ENCODE measurements at places on chromosomes 13 and 19. TPM values are rescaled to one million over a fixed set of nuclear protein-coding genes. Genes with fewer than 3 reads are reported as not detected.

SELENOV gene
- 0.09 TPM for total RNA-seq

- H3K36me3 ChIP-seq: no peaks in the 10 kb centered on the region
- H3K4me3 ChIP-seq: no peak within 1 kb of the TSS
- DNase-seq: no peak
- no peak within 1 kb of the TSS for H3K27ac ChIP-seq
- H3K27me3 ChIP-seq: 0 out of 3 replicates have a peak, but pooled peaks cover 3% of the 10 kb centered on the region
Measured at GRCh38 chr19:15464394-15465385, at the start of gene RASAL3. TSS of gene RASAL3 (minus strand) at chr19:15464544. CDS start at chr19:15464358, 186 bp downstream.

GRCh38 chr19:51889934-51890333 lies 2.2 kb upstream of the ZNF577 start:
- H3K4me1 ChIP-seq: no peaks in the 10 kb centered on the region
- no peak for DNase-seq
- no peak overlapping the region for H3K4me3 ChIP-seq
- no peaks in the 10 kb centered on the region for H3K27me3 ChIP-seq

SBK2 gene
- total RNA-seq: not detected

TTC9B gene
- not detected for total RNA-seq

ZNF565 gene
- total RNA-seq: 1.8 TPM

DNA sequence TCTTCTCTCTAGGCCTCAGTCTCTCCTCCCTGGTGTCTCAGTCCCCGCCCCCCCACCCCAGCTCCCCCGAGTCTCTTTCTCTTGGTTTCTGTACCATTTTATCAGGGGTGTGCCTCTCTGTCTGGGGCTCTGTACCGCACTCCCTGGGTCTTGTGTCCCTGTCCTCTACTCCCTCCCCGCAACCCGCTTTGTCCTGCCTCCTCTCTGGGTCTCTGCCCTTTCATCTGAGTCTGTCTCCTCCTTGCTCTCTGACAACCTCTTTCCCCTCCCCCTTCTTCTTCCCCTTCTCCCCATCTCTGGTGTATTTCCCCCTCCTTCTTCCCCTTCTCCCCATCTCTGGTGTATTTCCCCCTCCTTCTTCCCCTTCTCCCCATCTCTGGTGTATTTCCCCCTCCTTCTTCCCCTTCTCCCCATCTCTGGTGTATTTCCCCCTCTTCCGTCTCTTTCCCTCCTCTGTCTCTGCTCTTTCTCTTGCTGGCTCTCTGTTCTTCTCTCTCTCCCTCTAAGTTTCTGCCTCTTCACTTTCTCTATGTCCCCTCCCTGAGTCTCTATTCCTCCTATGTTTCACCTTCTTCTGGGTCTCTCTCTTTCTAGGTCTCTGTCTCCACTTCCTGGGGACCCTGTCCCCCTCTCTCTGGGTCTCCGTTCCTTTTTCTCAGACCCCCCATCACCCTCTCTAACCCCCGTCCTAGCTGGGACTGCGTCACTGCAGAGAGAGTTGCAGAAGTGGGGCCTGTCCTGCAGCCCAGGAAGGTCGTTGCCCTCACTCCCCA lies 2.2 kb upstream of the KCNC3 start:
- H3K27me3 ChIP-seq: no peaks in the 10 kb centered on the region
- no peaks in the 10 kb centered on the region for H3K36me3 ChIP-seq
- peak overlapping the region; percentile 6 for H3K27ac ChIP-seq
- DNase-seq: peak; percentile 56
- peaks cover 77% of the 10 kb centered on the region for H3K4me1 ChIP-seq

GRCh38 chr13:91308299-91308698 lies 39.2 kb upstream of the MIR17HG start:
- DNase-seq: no peak
- no peaks in the 10 kb centered on the region for H3K4me1 ChIP-seq
- H3K27me3 ChIP-seq: no peaks in the 10 kb centered on the region
- no peak overlapping the region for H3K27ac ChIP-seq
- no peak overlapping the region for H3K4me3 ChIP-seq

POLD1 gene
- total RNA-seq: 296 TPM

CRLF1 gene
- total RNA-seq: 3.3 TPM

DNA sequence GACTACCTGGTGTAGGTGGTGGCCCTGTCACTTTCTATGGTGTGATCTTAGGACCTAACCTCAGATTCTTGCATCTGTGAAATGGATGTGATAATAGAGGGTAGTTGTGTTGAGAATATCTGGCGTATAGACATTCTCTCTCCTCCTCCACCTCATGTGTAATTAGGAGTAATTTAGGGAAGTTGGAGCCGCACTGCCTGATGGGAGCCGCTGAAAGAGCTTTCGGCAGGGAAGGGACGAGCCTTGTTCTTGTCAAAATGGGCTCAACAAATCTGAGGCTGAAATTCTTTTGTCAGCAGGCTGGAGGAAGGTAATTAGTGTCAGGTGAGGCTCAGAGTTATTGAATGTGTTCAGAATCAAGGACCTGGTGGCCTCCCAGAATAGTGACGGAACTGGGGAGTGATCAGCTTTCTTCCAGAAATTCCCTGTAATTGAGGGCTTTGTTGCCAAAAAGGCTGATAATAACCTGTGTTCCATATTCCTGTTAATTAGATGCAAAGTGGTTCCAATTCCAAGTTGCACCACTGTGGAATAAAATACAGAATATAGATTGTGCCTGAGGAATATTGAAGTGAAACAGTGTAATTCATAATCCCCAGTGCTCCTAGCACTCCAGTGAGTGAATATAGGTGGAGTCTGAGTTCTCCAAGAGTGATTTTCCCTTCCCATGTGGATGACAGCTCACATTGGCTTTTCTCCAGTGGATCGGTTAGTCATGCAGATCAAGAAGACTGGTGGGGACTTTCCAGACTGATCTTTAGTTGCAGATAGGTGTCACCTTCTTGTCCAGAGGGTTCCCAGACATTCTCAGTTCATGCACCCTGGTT lies 47.5 kb downstream of the SPATA13 start:
- no peak overlapping the region for H3K27ac ChIP-seq
- DNase-seq: no peak
- H3K4me1 ChIP-seq: no peaks in the 10 kb centered on the region

- H3K27ac ChIP-seq: no peak overlapping the region
- H3K4me3 ChIP-seq: no peak overlapping the region
- no peak for DNase-seq
- H3K27me3 ChIP-seq: 0 out of 3 replicates have a peak, but pooled peaks cover 4% of the 10 kb centered on the region
- H3K4me1 ChIP-seq: no peaks in the 10 kb centered on the region
Measured at GRCh38 chr13:31008400-31009115, 76.1 kb downstream of the TEX26 start.

- H3K4me3 ChIP-seq: no peak overlapping the region
- no peaks in the 10 kb centered on the region for H3K36me3 ChIP-seq
- no peak overlapping the region for H3K27ac ChIP-seq
- no peaks in the 10 kb centered on the region for H3K27me3 ChIP-seq
Measured at GRCh38 chr13:53137779-53138178, 109.2 kb downstream of the OLFM4 start.

- H3K27ac ChIP-seq: no peak overlapping the region
- no peak for DNase-seq
- no peaks in the 10 kb centered on the region for H3K27me3 ChIP-seq
- H3K4me3 ChIP-seq: no peak overlapping the region
- H3K36me3 ChIP-seq: no peaks in the 10 kb centered on the region
Measured at GRCh38 chr13:45674908-45675307, 27.2 kb upstream of the CBY2 start.

ZNF441 gene
- total RNA-seq: 5.7 TPM

GRCh38 chr13:80751854-80752253 lies 410.9 kb upstream of the SPRY2 start:
- no peak overlapping the region for H3K4me3 ChIP-seq
- no peaks in the 10 kb centered on the region for H3K27me3 ChIP-seq
- DNase-seq: no peak
- H3K36me3 ChIP-seq: no peaks in the 10 kb centered on the region

RASAL3 gene
- 0.87 TPM for total RNA-seq

DNA sequence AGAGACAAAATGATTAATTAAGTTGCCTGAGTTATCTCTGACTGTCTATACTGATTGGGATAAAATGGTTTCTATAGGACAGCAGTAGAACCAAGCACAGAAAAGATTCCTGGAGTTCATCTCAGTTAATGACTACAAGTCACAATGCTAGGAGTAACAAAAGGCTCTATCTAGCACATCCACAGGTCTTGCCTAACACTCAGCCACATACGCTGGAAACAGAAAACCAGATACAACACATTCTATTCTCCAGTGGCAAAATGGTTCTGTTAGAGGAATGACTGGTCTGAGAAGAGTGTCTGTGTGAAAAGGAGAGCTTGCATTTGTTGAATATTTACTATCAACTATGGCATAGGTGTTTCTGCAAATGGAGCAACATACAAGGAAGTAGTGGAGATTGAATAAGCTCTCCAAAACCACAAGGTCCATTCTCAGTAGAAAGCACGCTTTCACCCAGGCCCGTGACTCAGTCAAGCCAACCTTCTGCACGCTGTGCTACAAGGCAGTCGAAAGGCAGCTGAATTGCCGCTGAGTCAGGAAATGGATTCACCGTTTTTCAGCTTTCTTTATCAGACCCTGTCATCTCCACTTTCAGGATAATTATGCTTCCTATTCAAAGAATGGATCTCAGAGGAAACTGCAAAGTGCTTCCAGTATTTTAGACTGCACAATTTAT lies 761.5 kb downstream of the EFNB2 start:
- no peak overlapping the region for H3K4me3 ChIP-seq
- H3K27me3 ChIP-seq: no peaks in the 10 kb centered on the region
- H3K27ac ChIP-seq: no peak overlapping the region
- no peaks in the 10 kb centered on the region for H3K4me1 ChIP-seq

ZNF823 gene
- total RNA-seq: 4.4 TPM

- peak overlapping the region; percentile 14 for H3K4me3 ChIP-seq
- H3K4me1 ChIP-seq: peaks cover 68% of the 10 kb centered on the region
- peak overlapping the region; percentile 99 for H3K27ac ChIP-seq
- no peaks in the 10 kb centered on the region for H3K27me3 ChIP-seq
- H3K36me3 ChIP-seq: peaks cover 62% of the 10 kb centered on the region
- peak; percentile 95 for DNase-seq
Measured at GRCh38 chr19:4375164-4376027, 25.0 kb downstream of the SH3GL1 start.
